CD4-positive, alpha-beta T cell treated with Interleukin-6 at 100 ng/mL for 8 hours (primary cell): ENCODE measurements at places on chromosomes 11 and 22.

DNA sequence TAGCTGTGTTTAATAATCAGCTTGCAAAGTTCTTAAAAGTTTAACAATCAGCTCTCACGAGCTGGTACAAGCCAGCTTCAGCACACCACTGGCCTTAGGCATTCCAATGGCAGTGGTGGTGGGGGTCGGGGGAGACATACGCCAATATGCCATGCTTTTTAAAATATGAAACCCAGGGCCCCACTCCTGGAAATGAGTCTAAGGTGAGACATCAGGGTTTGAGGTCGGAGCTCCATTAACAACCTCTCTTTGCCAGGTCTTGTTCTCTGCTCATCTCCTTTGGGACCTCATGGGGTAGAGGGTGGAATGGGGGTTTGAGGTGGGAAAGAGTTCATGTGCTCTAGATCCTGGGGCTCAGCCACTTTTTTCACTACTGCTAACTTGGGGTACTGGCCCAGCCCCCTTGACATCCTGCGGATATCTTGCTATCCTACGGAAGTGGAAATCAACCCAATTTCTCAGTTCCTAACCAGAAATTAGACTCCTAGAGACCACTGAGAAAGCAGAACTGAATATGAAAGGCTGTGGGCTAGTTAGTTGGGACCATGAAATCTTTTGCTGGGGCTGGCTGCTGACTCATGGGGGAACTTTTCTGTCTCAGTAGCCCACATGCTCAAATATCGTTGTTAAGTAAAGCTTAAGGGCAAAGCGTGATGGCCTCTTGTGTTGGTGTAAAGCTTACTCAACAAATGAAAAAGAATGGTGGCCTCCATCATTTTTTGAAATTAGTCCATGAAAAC is 90.1 kb downstream of the PDHX start:
- DNase-seq = peak; percentile 35

- DNase-seq = no peak
Observed at GRCh38 chr11:110148775-110149744, 55.9 kb downstream of the ZC3H12C start.

DNA sequence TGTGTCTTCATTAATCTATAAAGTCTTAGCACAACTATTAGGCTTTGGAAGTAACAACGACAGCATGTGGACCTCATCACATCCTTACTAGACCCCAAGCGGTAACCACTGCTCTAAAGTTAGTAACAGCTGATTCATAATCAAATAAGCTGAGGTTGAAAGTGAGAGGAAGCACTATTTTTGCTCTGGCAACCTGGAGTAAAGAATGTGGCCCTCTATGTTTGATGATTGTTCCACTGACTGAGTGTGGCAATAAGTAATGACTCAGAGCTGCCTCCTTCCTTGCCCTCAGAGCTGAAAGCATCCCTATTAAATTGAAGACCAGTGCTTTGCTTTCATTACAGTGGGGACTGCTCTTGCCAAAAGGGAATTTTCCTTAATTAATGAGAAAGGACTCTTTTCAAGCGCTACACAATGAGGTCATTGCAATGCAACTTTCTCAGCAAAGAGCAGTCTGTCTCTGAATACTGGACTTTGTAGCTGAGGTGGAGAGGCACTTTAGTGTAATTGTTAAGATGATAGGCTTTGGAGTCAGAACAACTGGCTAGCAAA is 906.1 kb upstream of the RAG2 start:
- no peak for DNase-seq

DNA sequence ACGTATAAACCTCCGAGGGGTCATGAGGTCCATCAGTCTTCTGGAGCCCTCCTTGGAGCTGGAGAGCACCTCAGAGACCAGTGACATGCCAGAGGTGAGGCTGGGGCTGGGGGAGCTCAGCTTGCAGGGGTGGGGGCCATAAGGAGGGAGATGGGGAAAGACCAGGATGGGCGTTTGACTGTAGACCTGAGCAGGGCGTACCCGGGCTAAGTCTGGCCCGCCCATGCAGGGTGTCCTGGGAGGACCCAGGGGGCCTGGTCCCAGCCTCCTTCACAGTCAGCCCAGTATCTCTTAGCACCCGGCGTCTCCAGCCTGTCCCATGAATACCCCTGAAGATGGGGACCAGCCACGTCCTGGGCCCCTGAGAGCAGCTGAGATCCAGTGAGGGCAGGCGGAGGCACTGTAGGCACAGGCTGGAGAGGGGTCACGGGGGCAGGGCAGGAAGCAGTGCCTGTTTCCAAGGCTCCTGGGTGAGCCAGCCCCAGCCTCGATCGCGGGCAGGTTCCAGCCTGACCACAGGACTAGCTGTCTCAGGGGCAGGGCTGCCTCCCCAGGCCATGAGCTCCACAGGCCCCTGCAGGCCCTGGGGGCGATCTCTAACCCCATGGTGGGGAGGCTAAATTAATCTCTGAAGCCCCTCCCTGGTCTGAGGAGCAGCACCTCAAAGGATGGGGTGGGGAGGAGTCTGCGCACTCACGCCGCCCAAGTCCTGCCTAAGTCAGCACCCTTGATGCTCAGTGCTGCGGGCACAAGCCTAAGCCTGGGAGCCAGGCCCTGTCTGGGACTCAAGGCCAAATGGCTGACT is 7.1 kb downstream of the SSH3 start:
- no peak for DNase-seq

DNA sequence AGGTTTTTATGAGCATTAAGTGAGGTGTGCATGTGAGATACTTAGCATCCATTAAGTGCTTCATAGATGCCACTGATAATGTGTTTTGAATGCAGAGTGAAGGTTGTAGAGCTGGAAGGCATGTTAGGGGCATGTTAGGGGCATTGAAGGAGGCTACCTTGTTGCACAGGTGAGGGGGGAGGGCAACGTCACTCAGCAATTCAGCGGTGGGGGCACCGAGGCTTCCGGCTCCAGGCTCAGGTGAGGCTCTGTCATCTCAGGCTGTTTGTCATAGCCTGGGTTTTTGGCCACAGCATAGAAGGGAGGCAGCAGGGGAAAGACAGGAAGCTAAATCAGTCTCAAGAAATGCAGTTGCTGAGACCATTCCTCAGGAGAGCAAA is 299.0 kb downstream of the NTM start:
- DNase-seq = no peak

DNA sequence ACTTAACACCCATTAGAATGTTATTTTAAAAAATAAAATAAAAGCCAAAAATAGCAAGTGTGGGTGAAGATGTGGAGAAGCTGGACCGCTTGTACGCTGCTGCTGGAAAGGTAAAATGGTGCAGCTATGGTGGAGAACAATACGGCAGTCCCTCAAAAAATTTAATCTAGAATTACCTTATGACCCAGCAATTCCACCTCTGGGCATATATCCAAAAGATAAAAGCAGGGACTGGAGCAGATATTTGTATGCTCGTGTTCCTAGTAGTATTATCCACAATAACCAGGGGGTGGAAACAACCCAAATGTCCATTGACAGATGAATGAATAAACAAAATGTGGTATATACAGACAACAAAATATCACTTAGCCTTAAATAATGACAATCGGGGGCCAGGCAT is 6.1 kb upstream of the APOA5 start:
- DNase-seq = no peak

GRCh38 chr11:18715476-18715875 is 10.5 kb downstream of the IGSF22 start:
- DNase-seq = no peak

DNA sequence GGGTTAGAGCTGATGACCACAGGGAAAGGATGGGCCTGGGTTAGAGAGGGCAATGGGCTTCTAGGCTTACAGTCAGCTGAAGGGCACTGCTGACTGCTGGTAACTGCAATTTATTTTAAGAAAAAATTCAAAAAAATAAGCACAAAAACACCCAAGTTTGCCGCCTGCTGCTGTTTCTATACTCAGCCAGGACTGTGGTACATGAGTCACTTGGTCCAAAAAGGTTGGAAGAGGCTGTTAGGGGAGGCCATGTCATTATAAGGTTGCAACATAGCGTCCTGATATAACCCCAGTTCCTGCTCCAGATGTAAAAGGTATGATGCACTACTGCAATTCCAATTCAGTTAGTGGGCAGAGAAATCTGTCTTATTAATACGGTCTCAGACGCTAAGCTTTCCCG is 98.9 kb downstream of the ETS1 start:
- no peak for DNase-seq

DNA sequence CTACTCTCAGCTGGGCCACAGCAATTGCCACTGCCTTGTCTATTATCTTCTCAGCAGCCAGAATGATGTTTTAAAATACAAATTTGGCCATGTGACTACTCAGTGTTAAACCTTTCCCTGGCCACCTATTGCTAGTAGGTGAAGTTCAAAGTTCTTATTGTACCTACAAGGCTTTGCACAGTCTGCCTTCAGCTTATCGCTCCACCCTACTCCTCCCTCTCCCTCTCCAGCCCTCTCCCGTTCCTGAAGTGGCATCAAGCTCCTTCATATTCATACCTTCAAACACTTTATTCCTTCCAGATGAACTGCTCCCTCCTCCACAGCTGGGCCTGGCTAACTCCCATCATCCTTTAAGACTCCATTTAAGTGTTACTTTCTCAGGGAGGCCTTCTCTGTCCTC is 37.3 kb downstream of the OR10A6 start:
- DNase-seq = no peak

DNA sequence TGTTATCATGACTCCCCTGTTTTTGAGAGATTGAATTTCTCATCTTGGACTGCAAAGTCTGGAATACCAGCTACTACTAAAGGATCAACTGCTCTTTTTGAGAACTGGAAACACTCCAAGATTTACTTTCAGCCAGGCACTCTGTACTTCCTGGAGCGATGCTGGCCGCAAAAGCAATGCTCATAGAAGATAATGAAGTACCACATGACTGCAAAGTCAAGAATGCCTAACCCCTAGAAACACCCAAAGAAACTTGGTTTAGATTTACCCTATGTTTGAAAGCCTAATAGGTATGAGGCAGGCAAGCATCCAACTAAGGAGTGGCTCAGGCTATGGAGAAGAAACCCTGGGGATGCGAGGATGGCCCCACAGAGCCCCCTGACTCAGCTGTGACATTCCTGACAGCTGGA is 47.7 kb upstream of the ARHGAP20 start:
- DNase-seq = no peak

DNA sequence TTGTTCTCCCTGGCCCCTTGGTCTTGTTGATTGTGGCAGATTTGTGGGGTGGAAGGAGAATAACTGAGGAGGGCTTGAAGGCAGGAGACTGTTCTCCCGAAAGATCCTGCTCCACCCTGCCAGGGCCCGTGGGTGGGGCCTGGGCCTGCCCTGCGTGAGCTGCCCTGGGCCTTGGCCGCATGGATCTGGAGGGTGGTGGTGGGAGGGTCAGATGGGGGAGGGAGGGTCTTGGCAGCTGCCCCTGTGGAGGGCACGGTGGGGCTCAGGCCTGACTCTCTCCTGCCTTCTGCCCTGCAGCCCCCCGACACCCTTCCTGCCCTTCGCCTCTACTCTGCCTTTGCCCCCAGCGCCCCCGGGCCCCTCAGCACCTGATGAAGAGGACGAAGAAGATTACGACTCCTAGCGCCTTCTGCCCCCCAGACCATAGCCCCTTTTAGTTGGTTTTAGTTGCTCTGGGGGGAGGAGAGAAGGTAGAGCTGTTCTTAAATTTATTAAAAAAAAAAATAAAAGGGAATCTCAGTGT is 1.9 kb downstream of the DRAP1 start:
- no peak for DNase-seq

GRCh38 chr11:106333678-106334077 is 256.2 kb downstream of the AASDHPPT start:
- no peak for DNase-seq

- no peak for DNase-seq
Observed at GRCh38 chr11:102719620-102720277, 5.0 kb downstream of the MMP8 start.

- no peak for DNase-seq
Observed at GRCh38 chr11:75592715-75593114, 30.7 kb downstream of the SERPINH1 start.
